ENCODE measurements at places on chromosomes 6 and 20. TPM values are rescaled to one million over a fixed set of nuclear protein-coding genes. Genes with fewer than 3 reads are reported as not detected.

Gene OLIG3
- not detected for polyA plus RNA-seq

DNA sequence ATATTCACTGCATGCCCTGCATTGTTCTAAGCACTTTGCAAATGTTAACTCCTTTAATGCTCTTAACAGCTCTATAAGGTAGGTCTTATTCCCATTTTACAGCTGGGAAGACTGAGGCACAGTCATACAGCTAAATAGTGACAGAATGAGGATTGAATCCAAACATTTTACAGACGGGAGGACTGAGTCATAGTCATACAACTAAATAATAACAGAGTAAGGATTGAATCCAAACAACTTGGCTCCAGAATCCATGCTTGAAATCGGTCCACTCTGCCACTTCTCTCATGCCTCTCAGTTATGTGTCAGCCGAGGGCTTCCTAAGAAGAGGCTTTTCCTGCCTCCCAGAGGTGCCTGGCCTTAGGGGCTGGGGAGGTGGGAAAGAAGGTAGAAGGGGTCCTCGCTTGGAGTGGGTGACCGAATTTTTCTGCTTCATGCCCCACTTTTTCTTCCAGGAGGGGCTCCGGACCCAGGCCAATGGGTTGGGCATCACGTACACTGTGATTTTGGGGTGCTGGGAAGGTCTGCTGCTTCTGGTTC is 137.4 kb upstream of the RNF24 start:
- DNase-seq = no peak

DNA sequence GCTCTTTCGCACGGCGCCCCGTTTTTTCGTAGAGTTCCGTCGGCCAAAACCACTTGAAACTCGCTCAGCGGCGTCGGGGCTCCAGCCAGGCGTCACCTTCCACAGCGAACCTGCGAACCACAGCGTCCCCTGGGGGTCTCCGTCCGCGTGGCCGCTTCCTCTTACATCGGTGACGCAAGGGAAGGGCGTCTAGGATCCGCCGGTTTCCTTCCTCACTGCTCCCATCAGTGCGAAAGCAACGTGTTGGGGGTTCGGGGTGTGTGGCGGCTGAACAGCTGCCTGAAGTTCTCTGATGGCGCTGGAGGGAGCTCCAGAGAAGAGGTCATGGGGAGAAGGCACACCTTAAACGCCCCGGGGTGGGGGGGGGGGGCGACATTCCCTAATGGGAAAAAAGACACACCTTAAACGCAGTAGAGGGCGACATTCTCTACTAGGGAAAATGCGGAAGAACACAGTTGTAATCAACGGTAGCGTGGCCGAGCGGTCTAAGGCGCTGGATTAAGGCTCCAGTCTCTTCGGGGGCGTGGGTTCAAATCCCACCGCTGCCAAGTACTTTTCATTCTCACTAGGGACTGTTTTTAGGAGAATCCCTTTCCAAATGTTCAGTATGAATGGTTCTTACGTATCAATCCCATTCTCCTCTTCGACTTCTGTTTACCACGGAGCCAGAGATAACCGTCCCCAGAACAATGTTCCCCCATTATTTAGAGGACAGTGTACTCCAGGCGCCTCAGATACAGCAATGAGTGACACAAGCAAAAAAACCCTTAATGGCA is 16.4 kb downstream of the ZNF311 start:
- peak; percentile 63 for DNase-seq

DNA sequence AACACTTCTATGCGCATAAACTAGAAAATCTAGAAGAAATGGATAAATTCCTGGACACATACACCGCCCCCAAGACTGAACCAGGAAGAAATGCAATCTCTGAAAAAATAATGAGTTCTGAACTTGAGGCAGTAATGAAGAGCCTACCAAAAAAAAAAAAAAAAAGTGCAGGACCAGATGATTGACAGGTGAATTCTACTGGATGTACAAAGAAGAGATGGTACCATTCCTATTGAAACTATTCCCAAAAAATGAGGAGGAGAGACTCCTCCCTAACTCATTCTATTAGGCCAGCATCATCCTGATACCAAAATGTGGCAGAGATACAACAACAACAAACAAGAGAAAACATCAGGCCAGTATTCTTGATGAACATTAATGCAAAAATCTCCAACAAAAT is 22.7 kb downstream of the HLA-C start:
- no peak for DNase-seq
